ENCODE measurements at places on chromosomes 6 and 20.
A peak's percentile ranks its signal among the peaks of the same experiment; 100 is the strongest.

- DNase-seq: no peak
These were observed 51.7 kb downstream of the PPP1R3G start for GRCh38 chr6:5136851-5137250.

DNA sequence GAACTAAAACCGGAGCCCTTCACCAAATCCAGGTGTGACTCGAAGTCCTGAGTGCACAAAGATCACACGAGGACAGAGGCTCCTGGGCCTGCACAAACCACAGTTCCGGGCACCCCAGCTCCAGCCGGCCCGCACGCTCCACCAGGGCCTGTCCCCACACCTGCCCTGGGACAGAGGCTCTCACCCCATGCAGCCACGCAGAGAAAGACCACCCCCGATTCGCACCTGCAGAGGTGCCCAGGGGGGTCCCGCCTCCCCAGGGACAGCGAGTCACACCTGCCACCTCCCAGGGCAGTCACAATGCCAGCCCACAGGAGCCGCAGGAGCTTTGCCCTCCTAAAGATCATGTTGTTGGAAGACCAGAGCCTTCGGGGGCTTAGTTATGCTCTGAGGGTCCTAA, 25.4 kb upstream of the MRGBP start:
- no peak for DNase-seq

- no peak for DNase-seq
These were observed 637.4 kb downstream of the CD109 start for GRCh38 chr6:74333406-74333805.

DNA sequence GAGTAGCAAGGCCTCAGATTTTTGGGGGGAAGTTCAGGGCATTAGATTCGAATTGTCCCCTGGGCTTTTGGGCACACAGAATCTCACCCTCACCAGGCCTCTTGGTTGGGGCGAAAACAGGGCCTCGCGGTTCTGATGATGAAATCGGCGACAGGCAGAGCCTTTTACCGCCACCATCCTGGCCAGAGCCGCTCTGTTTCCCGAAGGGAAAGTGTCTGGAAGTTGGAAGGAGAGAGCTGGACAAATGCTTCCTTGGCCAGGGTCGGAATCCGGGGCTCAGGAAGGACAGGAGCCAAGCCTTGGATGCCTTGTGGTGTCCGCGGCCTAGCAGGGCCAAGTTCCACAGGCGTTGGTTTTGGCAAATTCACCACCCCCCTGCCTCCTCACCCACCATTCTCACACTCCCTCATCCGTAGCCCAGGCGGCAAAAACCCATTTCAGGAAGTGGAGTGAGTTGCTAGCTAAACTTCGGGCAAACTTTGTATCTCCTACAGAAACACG, 3.5 kb upstream of the TFAP2A start:
- DNase-seq: no peak

GRCh38 chr6:134331256-134331655, 13.3 kb upstream of the SGK1 start:
- DNase-seq: no peak

DNA sequence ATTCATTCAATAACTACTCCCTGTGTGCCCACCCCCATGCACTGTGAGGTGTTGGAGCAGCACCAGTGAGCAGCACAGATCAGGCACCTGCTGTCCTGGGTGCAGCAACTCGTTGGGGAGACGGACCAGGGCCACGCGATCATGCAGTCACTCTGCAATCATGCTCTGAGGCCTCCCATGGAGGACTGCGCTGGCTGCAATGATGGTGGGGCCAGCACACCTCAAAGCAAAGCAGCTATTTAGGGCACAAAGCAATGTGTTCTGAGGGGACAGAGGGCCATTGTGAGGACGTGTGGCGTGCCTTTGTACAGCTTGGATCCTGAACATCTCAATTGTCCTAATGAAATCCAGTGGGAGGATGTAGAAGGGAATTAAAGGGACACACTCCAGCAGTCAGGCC, 41.0 kb upstream of the MPC1 start:
- DNase-seq: no peak

DNA sequence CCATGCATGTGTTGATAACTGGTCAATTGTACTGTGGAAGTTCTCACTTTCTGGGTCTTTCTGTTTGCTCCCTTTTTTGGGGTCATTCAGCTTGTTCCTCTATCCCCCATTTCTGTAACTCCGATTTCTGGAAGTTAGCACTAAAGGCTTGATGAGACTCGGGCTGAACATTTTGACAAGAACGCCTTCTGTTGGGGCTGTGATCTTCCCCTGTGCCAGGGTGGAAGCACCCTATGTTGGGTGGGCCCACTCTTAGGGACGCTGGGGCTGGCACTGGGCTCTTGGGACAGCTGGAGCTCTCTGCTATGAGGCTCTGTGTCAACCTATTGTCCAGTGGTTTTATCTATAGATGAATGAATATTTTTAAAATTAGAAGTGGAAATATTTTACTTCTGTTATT, 60.1 kb upstream of the FRMD1 start:
- DNase-seq: no peak

- DNase-seq: no peak
These were observed 22.6 kb upstream of the ULBP3 start for GRCh38 chr6:150091476-150091875.

DNA sequence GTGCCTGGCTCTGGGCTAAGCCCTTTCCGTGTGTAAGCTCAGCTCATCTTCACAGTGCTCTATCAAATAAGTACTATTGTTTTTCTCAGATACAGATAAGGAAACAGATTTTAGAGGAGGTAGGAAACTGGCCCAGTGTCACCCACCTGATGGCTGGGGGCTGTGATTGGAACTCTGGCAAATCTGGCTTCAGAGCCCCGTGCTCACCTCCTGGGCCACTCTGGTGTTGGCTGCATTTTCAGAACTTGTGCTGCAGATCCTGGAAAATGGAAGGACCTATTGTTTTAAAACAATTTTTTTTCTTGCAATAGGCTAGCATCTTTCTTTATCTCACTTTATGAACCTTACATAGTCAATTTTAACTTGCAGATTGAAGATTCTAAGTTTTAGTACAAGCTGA, 5.7 kb downstream of the STX16 start:
- DNase-seq: no peak

DNA sequence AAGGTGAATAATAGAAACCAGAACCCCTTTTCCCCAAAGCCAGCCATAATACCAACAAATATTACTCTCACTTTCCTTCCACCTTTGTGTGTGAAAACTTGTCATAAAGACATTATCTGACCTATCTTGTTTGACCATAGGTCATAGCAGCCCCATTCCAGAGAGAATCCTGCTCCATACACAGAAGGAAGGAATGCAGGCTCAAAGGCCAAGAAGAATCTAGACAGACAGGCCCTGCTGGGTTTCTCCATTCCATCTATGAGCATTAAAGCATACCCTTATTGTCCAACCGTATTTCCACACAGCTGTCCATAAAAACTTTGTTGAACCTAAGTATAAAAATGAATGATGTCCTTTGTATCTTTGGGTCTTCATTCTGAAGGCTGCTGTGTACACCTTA, 40.7 kb upstream of the KCNK5 start:
- DNase-seq: no peak

DNA sequence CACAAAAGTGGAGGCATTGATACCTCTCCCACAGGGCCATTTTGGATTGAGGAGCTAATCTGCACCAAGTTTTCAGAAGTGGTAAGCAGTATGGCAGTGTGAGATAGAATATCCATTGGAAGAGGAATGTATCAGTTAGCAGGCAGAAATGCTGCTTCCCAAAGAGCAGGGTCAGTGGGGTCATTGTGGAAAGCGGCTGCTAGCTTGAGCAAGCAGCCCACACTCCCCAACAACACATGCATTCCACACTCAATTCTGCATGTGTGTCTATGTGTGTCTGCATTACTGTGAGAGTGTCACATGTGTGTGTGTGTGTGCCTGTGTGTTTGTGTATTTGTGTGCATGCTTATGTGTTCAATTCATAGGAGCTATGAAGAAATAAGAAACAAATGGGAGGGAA, 190.9 kb upstream of the FOXA2 start:
- no peak for DNase-seq

DNA sequence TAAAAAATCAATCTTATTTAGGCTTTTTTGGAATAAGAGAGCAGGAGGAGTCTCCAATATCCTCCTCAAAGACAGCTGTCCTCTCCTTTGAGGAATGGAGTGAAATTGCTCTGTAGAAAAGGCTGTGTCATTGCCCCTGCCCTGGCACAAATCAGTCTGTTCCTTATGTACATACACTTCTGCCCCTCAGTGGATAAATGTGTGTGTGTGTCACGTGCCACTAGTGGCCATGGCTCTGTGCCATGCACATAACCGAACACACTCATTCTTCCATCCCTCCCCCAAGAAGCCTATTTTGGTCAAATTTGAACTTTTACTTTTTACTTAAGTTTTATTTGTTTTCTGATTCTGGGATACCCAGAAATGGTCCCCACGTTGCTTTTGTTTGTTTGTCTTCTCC, 49.2 kb downstream of the ANKS1A start:
- DNase-seq: no peak

- DNase-seq: peak; percentile 23
These were observed 40.3 kb upstream of the OGFRL1 start for GRCh38 chr6:71248306-71248765.
